Globus pallidus (tissue), 1 donor: ENCODE measurements at places on chromosomes 7 and 10.

GRCh38 chr7:132768099-132768498 lies 191.8 kb upstream of the PLXNA4 start:
- no peak for DNase-seq

DNA sequence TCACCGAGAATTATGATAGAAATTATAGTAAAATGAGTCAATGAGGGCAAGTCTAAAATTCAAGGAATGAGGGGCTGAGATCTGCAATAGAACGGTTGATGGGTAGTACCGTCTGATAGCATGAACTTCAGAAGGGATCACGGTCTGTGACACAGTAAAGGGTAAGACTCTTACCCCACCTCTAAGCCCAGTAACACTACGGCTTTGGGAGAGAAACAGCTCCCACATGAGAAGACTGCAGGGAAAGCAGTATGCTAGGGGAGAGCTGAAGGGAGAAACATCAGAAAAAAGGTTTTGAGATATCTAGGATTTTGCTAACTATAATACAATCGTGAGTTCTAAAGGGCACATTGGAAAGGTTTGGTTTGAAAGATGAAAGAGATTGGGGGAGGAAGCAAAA lies 12.8 kb upstream of the AKAP9 start:
- DNase-seq, result no peak

GRCh38 chr10:102020938-102021337 lies 35.0 kb downstream of the ARMH3 start:
- DNase-seq, result no peak

DNA sequence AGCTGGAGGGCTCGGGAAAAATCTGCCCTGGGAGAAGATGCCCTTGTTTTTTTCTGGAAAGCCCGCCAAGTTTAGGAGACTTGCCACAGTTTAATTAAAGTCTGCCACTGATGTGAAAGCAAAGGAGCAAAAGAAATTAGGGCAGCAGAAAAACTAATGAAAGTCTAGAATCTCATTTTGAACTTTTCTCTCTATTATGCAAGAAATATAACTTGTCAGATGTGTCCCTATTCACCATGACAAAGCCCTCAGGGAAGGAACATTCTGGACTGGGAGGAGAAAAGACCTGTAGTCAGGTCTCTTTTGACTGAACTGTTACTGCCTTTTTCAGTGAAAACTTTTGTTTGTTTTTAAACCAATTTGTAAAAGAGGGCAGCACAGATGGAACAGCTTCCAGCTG lies 715.5 kb downstream of the SORCS3 start:
- DNase-seq, result peak; percentile 49

DNA sequence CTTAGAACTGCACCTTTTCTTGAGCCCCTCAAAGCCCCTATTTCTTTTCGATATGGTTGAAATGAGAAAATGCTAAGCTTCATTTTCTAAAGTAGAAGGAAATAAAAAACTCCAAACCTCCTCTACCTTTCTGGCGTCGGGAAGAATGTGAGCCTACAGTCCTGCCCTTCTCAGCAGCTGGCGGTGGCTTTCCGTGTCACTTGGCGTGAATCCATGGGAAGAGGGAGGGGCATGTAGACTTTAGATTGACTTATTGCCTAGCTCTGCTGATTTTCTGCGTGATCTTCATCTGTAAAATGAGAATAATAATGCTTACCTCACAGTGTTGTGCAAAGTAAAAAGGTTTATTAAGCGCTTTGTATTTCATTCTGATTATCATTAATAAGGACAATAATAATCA lies 35.0 kb downstream of the PRR15 start:
- DNase-seq, result no peak

DNA sequence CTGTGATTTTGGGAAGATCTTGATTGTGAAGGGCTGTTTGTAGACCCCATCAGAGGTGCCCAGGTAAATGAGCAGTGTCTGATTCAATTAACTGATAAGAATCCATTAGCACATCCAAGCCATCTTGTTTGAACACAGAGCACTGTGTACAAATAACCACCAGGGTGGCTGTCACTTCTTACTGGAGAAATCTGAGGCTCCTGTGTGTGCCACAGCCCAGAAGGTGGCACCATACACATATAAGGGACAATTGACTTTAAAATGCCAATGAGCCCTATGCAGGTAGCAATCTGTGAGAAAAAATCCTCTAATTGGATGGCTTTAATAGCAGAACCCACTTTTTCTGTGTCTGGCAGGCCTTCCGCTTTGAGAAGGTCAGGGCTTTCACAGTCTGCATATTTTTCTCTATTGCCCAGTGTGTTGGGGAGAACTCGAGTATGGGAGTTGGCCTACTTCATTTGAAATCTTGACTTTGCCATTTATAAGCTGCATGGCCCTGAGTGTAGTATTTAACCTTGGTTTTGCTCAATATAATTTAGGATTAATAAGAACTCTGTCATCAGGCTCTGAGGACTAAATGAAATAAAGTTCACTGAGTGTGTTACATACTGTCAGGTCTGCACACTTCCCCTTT lies 517.4 kb downstream of the CCSER2 start:
- no peak for DNase-seq

DNA sequence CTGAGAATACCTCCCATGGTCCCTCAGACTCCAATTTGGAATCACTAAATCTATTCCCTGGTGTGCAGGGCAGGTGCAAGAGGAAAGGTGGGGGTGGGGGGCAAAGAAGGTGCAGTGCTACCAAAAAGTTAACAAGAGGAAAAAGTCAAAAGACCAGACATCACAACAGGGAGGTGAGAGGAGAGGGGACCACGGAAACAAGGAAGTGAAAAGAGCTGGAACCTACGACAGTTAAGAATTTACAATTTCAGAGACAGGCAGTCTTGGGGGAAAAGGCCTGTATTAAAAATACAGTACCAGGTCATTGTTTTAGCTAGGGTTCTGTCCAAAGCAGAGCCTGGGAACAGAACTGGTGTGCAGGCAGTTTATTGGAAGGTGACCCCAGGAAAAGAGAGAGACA lies 14.6 kb downstream of the ITGB1 start:
- no peak for DNase-seq

DNA sequence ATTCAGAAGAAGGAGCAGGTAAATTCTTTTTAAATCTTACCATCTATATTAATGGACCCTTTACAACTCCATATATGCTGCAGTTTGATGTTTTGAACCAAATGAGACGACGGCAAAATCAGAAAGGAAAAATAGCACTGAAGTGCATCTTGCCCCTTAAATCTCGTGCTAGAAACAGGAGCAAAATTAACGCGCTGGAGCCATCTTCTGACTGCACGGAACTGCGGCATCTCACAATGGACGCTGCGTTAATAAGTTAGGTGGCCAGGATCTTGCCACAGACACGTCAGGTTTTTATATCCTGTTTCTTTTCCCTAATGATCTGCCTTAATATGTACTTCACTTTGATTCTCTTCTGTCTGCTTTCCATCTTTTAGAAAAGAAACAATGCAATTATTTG lies 354.5 kb downstream of the TFEC start:
- peak; percentile 5 for DNase-seq

- DNase-seq, result no peak
Observed at GRCh38 chr7:12670000-12670729, 17.3 kb upstream of the ARL4A start.

GRCh38 chr7:74093671-74094223 lies 10.1 kb downstream of the LIMK1 start:
- no peak for DNase-seq

DNA sequence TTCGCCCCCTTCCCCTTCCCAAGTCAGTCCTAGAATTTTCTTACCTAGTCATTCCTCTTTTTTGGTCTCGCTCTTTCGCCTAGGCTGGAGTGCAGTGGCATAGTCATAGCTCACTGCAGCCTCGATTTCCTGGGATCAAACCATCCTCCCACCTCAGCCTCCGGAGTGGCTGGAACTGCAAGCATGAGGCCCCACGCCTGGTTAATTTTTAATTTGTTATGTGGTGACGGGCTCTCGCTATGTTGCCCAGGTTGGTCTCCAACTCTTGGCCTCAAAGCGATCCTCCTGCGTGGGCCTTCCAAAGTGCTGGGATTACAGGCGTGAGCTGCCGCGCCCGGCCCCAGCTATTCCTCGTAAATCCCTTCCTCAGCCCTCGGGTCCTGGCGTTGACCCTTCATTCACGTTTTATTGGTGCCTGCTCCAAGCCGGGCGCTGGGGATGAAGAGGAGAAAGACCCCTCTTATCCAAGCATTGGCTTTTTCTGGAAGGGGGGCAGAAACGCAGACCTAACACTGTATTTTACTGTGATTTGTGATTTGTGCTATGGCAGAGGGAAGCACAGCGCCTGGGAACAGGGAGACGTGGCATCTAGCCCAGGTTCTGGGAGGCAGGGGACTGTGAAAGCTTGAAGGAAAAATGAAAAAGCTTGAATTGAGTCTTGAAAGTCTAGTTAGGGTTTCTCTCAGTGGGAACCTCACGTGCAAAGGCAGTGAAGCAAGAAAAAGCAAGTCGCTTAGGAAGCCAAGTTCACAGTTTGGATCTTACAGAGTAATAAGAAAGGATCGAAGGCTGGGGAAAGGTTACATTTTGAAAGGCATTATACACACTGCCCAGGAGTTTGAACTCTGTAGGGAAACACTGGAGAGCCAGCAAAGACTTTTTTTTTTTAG lies 516 bp downstream of the ZNHIT1 start:
- DNase-seq, result no peak

- DNase-seq, result peak; percentile 78
Observed at GRCh38 chr7:37916673-37917660, at the start of gene SFRP4. Gene SFRP4, minus strand, starts transcription at chr7:37916817. Its CDS starts 280 bp downstream, at chr7:37916537.

GRCh38 chr7:102260856-102261255 lies 25.8 kb upstream of the SH2B2 start:
- peak; percentile 45 for DNase-seq
